Posterior cingulate gyrus (tissue), 11 donors: ENCODE measurements at places on chromosomes 1 and 21.

GRCh38 chr1:18761948-18762840 is 97.3 kb downstream of the TAS1R2 start:
- DNase-seq: no peak

DNA sequence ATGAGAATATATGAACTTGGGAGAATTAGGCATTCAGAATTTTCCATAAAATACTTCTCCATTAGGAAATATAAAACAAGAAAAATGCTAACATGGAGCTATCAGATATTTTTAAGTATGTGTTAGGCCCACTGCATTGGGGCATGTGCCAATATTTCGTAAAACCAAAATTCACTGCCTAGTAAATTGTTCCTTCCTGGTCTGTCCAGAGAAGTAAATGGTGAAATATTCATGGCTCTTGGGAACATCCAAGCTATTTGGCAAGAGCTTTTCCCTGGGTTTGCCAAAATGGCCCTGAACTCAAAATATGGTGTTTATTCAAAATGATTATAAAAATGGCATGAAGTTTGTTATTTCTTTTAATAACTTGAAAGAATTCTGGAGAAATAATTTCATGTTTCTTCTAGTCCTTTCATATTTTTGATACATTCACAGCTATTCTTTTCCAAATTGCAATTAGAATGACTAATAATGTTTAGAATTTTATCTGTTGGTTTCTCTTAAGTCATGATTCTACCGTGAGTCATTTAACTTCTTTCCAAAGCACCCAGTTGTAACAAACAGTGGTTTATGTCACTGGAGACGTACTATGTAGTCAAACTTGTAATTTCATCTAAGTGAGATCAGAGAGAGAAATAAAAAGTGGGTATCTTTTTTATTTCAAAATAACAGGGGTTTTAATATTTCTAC is 25.7 kb upstream of the SLC19A2 start:
- DNase-seq: no peak

DNA sequence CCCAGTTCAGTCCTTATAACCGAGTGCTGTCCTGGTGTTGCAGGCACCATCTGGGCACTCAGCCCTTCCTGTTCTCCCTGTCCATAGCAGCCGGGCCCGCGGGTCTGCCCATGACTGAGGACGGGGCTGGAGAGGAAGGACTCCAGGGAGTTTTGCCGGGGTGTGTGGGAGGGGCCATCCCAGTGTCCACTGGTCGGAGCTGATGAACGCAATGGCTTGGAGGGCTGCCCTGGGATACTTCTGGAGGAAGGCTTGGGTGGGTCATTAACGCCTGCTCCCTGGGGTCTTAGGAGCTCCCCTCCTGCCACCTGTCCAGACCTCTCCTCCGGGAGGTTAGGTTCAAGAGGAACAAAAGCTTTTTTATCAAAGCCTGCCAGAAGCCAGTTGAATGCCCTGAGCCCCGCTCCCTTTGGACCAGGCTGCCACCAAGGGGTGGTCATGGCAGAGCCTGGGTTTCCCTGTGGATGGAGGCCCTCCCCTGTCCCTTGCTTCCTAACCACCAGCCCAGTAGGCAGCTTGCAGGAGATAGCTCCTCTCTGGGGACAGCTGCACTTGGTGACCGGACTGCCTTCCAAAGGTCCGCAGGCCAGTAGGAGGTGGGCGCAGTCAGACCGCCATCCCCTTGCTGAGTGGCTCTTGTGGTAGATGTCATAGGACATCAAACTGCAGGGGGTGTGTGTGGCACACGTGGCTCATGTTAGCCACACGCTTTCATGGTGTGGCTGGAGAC is 61.3 kb downstream of the TRIM11 start:
- peak; percentile 3 for DNase-seq

DNA sequence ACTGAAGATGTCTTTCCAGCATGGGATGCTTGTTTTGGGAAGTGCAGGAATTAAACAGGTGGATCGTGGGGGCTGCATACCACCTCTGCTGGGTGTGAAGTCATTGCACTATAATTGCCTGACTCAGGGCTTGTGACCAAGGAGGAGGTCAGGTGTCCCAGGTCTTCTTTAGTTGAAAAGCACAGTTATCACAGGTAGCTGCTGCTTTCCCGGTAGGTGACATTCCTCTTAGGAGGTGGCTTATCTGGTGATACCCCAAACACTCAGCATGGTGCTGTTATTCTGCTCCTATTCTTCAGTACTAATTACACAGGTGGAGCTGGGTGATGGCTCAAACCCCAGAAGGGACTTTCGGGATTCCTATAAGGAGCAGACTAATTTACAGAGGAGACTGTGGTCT is 320.3 kb upstream of the PLXNA2 start:
- DNase-seq: no peak

DNA sequence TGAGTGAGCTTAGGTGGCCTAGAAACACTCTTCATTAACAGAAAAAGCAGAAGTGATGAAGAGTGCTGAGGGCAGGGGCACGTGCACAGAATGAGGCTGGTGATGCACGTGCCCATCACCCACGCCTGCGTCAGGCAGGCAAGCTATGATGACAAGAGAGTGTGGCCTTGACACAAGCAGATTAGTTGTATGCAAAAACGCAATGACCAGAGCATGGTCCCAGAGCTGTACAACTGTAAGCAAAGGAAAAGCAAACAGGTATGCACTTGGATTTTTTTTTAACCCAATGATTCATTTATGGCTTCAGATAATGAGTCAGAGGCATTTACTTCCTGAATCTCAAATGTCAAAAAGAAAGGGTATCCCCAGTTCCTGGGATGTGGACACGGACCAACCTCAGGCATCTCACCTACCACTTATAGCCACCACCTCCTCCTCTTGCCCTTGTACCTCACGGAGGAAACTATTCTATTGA is 9.1 kb upstream of the TMEM61 start:
- no peak for DNase-seq

DNA sequence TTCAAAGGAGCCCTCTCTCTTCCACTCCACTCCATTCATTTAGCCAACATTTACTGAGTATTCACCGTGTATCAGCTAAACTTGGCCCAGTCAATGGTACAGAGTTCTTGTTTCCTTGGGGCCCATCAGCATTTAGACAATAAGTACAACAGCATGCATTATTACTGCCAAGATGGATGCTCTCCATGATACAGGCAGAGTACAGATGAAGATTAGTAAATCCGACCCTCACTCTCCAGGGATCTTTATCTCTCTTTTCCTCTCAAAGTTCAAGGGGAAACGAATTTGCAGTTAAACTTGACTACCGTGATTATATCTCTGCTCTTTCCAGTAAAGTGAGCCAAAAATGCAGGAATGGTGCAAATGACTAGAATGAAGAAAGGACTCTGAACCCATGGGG is 184.6 kb upstream of the DUSP10 start:
- DNase-seq: no peak

DNA sequence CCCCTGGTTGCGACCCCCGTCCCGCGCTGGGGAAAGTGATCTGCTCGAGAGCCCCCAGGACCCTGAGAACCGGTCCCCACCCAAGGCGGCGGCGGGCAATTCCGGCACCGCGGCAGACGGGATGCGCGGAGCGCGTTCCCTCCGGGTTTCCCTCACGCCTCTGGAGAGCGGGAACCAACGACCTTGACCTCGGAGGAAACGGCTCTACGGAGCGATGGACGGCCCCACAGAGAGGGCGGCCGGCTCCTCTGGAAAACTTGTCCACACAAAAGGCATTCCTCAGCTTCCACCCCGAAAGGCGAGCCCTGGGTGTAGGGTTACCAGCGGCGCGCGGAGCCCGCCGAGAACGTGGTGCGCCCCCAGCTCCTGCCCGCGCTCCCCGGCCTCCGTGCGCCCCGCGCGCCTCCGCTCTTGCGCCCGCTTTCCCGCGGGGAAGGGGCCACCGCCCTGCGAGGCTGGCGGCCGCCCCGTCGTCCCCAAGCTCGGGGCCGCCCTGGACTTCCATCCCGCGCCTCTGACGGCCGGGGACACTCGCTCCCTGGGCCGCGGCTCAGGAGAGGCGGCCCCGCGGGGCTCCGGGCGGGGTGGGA is 391 bp upstream of the KIAA1614 start:
- no peak for DNase-seq

DNA sequence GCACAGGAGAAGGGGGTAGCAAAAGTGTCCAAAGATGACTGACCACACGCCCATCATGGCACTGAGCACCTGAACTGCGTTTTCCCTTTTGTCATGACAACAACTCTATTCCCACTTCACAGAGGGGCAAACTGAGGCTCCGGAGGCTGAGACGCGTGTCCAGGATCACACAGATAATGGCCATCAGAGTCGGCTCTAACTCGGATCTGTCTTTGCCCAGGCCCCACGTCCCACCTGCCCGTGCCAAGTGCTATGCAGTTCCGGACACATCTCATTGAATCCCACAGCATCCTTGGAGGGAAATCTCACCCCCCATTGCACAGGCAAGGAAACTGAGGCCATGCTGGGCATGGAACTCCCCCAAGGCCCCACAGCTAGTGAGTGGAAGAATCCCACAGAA is 62.1 kb downstream of the MATN1 start:
- no peak for DNase-seq

DNA sequence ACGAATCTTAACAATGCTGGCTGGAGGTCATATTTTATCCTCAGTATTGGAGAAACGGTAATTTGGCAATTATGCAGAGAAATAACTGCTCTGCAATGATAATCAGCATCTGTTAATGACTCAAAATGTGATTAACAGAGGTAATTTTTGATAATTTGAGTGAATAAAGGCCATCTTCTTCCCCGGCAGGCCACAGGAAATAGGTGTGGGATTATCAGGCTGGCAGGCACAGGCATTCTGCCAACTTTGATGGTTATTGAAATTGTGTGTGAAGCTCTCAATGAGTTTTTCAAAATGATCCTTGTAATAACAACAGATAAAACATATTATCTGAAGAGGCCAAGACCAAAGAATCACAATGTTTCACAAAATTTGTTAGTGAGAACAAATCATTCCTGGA is 309.0 kb downstream of the PTGER3 start:
- DNase-seq: no peak

DNA sequence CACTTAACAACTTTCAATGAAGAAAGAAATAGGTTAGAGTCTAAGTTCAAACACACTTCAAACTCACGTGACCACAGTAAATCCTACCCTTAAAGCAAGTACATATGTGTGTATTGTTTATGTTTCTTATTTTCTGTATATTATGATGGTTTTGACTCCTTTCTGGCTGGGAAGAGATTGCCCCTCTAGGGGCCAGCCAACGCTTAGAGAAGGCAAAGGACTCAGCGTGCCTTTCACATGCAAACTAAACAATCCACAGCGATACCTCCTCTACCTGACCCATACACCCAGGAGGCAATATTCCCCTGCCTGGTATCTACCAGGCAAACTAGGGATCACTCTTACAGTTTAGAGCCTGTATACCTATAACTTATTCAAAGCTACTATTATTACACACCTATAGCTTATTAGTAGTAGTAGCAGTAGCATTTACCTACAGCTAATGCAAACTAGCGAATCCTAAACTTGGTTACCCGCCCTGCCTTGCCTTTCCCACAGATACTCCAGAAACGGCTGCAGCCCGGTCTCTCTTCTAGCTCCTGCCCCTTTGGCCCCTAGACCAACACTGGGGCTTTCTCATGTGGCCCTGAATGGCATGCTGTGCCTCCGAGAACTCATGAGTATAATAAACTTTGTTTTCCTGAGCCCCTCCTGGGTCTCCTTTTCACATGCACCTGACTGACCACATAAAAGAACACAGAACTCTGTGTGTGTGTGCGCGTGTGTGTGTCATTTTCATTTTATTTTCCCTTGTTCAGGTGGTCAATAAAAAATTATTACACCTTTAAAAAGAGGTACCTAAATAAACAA is 14.0 kb downstream of the NRIP1 start:
- no peak for DNase-seq

GRCh38 chr1:113456967-113457366 is 66.7 kb downstream of the MAGI3 start:
- DNase-seq: no peak

DNA sequence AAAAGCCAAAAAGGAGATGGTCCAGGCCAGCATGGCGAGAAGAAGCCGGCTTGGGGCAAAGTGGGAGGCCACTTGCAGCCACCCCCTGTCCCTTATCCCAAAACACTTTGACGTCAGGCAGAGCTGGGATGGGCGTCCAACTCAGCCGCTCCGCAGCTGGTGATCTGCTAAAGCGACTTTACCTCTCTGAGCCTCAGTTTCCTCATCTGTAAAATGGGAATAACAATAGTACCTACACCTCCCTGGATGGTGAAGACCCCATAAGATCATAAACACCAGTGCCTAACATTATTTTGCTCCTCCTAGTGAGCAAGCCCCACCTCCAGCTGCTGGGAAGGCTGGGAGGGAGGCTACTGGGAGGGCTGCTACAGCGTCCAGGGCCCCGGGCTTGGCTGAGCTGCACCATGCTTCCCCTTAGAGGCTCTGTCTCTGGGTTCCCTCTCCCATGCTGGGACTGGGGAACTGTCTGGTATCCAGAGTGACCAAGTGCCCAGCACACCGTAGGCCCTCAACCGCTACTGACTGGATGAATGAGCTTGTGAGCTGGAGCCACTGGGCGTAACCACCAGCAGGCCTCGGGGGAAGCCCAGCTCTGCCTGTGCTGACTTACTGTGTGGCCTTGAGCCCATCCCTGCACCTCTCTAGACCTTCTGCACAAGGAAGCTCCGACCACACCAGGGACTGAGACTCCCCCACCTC is 18.3 kb downstream of the IFFO2 start:
- no peak for DNase-seq

GRCh38 chr21:40047993-40048730 is 180.9 kb downstream of the PCP4 start:
- DNase-seq: no peak
